ENCODE measurements at places on chromosomes 5 and 9.

GRCh38 chr9:135156525-135157510 lies 69.3 kb downstream of the OLFM1 start:
- peak; percentile 19 for DNase-seq

- no peak for DNase-seq
Measured at GRCh38 chr9:11992866-11993265, 700.3 kb upstream of the TYRP1 start.

DNA sequence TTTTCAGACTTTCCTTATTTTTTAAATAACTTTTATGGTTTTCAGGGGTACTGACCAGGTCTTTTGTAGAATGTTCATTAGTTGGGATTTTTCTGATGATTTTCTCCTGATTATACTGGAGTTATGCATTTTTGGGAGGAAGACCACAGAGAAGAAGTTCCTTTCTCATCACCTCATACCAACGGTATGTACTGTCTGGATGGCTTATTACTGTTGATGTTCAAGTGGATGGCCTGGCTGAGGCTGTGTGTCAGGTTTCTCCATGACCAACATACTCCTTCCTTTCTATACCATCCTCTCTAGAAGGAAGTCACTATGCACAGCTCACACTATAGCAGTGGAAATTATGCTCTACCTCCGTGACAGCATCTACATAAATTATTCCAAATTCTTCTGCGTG lies 71.1 kb upstream of the NR3C1 start:
- no peak for DNase-seq

GRCh38 chr5:115531380-115531779 lies 13.2 kb downstream of the FEM1C start:
- no peak for DNase-seq
